ENCODE measurements at places on chromosomes 12 and 14. TPM values are rescaled to one million over a fixed set of nuclear protein-coding genes. Genes with fewer than 3 reads are reported as not detected.

The OR6C68 gene
- polyA plus RNA-seq = not detected

DNA sequence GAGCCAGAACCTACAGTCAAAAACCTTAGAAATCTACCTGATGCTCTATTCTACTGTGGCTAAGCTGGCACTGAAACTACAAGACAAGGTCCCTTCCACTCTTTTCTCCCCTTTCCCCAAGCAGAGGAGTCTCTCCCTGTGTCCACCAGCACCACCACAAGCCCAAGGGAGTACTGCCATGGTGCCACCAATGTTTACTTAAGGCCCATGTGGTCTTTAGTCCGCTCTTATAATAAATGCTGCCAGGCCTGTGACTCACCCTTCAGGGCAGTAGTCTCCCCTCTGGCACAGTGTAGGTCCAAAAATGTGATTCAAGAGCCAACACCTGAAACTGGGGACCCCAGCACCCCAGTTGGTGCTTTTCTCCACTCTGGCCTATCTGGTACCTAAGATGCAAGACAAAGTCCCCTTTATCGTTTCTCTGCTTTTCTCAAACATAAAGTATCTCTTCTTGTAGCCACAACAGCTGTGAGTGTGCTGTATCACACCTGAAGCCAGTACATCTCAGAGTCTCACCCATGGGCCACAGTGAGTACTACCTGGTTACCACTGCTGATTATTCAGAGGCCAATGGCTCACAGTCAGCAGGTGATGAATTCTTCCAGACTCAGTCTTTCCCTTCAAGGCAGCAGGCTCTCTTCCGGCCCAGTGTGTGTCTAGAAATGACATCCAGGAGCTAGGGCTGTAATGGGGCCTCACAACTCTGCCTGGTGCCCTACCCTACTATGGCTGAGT, 29.3 kb downstream of the SLC38A2 start:
- no peak for DNase-seq

- no peak for DNase-seq
Observed at GRCh38 chr12:107736914-107737313, 24.0 kb downstream of the PRDM4 start.

DNA sequence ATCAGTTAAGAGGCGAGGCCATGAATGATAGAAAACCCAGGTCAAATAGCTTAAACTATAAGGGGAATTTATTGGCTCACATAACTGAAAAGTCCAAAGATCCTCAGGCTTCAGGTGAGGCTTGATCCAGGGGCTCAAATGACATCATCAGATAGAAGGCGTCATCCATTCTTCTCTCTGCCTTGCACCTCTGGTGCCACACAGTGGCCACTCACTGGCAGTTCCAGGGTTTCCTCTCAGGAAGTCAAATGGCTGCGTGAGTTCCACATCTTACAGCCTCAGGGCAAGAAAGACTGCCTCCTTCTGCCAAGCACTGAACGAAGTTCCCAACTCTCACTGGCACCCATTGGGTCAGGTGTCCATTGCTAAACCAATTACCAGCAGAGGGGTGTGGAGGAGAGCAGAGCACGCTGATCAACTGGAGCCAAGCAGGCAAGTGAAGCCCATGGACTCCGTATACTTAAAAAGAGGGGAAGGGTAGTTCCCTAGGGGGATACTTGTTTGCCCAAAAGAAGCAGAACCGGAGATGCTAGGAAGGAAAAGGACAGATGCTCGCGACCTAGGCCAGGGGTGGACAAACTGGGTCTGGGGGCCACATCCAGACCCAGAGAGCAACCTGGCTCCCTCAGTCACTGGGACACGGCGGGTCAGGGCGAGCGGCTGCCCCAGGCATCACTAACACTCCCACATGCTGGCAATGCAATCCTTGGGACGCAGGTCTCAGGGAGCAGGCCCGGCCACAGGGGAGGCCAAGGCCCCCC, 69.3 kb downstream of the SERPINA3 start:
- peak; percentile 47 for DNase-seq

DNA sequence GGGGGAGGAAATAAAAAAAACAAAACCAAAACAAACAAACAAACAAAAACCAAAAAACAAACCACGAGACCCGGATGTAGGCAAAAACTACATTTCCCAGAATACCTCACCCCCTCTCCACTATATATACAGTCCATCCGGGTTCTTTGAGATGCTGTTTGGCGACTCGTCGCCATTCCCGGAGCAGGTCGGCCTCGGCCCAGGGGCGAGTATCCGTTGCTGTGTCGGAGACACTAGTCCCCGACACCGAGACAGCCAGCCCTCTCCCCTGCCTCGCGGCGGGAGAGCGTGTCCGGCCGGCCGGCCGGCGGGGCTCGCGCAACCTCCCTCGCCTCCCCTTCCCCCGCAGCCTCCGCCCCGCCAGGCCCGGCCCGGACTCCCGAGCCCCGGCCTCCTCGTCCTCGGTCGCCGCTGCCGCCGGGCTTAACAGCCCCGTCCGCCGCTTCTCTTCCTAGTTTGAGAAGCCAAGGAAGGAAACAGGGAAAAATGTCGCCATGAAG, at the start of gene RNF10:
Gene RNF10, plus strand, starts transcription at position 154 of the 500 bp plus-strand sequence. CDS start 456 bp downstream, outside the sequence.
- peak; percentile 90 for DNase-seq

- DNase-seq = no peak
Observed at GRCh38 chr12:9975614-9976013, 4.4 kb downstream of the CLEC12A start.

DNA sequence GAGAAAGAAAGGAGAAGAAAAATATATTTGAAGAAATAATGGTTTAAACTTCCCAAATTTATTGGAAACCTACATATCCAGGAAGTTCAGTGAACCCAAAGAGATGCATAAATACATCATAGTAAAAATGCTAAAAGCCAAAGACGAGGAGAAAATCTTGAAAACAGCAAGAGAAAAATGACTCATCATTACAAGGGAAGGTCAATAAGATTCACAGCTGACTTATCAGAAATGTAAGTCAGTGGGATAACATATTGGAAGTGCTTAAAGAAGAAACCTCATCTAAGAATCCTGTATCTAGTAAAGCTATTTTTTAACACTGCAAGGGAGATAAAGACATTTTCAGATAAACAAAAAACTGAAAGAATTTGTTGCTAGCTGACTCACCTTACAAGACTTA, 19.9 kb downstream of the RIC8B start:
- DNase-seq = no peak

DNA sequence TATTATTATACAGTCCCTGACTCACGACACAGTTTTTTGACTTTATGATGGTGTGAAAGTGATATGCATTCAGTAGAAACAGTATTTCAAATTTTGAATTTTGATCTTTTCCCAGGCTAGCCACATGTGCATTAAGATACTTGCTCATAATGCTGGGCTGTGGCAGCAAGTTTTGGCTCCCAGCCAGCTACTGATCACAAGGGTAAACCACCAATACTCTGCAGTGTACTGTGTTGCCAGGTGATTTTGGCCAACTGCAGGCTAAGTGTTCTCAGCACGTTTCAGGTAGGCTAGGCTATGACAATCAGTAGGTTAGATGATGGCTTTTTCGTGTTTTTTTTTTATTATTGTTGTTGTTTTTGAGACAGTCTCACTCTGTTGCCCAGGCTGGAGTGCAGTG, 69.4 kb upstream of the ACTN1 start:
- DNase-seq = peak; percentile 48

GRCh38 chr14:106694638-106695393, 1168.4 kb downstream of the TMEM121 start:
- no peak for DNase-seq

Data from hepatocyte (in vitro differentiated cells).